ENCODE measurements at places on chromosomes 6 and 20. TPM values are rescaled to one million over a fixed set of nuclear protein-coding genes. Genes with fewer than 3 reads are reported as not detected.
A peak's percentile ranks its signal among the peaks of the same experiment; 100 is the strongest.

The MCM8 gene
- 6.4 TPM for total RNA-seq

DNA sequence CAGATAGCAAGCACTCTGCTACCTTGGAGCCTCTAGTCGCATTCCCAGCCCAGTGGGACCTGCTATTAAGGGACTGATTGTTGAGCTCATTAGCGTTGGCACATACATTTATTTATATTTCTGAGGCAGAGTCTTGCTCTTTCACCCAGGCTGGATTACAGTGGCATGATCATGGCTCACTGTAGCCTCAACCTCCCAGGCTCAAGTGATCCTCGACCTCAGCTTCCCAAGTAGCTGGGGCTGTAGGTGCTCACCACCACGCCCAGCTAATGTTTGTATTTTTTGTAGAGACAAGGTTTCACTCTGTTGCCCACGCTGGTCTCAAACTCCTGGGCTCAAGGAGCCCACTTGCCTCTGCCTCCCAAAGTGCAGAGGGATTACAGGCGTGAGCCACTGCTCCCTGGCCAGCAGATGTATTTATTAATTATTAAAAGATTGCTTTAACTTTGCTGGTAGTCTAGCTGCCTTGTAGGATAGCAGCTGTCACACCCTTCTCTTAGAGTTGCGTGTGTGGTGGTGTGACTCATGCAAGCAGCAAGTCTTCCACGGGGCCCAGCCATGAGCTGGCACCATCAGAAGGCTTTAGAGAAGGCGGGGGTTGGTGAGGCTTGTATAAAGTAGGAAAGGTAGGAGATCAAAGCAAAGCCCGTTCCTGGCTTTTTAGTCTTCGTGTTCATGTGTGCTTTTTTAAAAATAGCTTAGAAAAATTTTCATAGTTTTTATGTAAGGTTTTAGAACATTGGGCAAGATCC is 16.5 kb downstream of the ACTR5 start:
- peak; percentile 97 for DNase-seq

- no peak for DNase-seq
Observed at GRCh38 chr6:4506223-4506622, 270.0 kb upstream of the CDYL start.

DNA sequence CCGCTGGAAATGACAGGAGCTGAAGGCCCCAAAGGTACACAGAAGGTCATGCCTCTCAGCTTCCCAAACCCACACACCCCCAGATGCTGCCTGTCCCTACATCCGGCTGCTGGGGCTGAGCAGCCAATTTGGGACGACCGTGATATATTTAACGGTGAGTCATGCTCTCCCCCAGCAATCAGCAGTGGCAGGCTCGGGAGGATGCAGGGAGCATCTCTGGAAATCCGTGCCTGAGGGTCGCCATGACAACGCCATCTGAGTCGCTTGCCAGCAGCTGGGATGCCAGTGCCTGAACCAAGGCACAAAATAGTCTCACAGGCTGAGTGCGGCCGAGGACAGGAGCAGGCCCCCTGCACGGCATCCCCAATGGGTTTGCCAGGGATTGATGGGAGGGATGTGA is 57.9 kb downstream of the KCNB1 start:
- peak; percentile 15 for DNase-seq

The NFATC2 gene
- 0.51 TPM for total RNA-seq

DNA sequence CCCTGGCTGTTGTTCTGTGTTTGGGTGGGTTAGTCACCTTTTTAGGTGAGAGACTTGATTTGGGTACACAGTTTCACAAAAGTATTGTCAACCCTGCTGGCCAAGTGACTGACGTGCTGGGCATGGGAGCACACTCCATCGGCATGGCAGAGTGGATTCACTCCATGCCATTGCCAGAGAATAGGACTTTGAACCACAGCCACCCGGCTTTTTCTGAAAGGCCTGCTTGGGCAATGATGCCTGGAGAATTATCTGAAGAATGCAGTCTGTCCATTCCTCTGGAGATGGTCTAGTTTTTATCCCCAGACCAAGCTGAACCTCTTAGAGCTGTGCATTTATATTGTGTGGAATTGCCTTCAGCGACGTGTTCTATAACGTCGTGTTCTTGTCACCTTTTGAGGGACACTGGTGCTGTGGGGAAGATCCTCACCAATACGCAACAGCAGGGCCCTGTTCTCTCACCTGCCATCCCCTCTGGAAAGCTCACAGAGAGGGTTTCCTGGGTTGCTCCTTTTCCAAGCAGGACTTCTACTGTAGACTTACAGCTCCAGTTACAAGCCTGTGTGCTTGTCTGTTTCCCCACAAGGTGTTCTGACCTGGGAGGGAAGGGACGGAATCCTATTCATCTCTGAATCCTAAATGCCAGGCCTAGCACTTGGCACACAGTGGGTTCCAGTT is 183.4 kb upstream of the AKAP12 start:
- no peak for DNase-seq

The COL11A2 gene
- total RNA-seq: 0.25 TPM

The LRRN4 gene
- not detected for total RNA-seq

- no peak for DNase-seq
Observed at GRCh38 chr20:12179692-12180091, 262.0 kb downstream of the BTBD3 start.

GRCh38 chr6:21608601-21609000 is 15.1 kb downstream of the SOX4 start:
- no peak for DNase-seq

The PGC gene
- total RNA-seq: not detected

- DNase-seq: no peak
Observed at GRCh38 chr6:106048336-106048735, 37.8 kb upstream of the PRDM1 start.

DNA sequence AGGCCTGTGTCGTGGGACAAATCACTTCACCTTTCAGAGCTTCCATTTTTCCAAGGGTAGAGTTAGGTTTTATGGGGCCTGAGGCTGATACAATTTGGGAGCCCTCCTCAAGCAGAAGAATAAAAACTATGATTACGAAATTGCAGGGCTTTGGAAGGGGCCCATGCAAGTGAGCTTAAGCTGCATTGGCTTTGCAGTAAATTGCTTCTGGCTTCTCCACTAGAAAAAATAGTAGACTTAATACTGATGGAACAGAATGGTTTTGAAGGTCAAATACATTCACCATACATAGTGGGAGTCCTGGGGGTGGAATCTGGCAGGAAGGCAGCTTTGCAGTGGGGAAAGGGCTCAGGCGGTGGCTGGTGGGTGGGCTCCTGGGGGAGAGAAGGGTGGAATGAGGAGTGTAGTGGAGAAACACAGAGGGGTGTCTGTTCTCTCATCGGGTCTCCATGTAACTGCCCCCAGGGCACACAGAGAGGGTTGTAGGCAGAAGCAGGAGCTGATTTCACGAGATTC is 55.9 kb upstream of the RNF24 start:
- no peak for DNase-seq

The LY6G6F gene
- not detected for total RNA-seq

DNA sequence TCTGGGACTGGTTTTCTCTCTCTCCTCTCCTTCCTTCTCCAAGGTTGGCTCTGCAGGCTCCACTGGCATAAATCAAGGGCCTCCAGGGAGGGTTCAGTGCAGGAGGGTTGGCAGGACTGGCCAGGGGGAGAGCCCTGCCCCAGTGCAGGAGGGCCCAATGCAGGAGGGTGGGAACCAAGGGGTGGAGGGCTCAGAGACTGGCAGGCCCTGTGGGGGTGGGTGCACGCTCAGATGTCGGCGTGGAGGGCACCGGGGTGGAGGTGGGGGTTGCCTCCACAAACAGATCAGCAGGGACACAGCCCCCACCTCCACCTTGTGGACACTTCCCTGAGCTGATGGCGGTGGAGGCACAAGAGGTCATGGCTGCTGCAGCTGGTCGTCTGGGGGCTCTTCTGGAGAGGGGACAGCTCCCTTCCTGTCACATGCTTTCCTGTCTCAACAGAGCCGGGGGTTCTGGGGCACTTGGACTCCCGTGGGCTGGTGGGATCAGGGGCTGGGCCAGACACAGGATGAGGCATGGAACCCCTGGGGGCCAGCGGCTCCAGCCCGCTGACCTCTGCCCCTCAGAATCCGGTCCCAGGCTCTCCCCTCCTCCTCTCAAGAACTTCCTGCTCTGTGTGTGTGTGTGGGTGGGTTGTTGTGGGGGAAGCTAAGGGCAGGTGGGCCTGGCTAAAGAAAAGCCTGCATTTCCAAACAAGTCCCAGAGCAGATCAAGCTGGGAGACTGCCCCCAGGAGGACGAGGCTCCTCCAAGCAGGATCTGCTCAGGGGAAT is 2.7 kb upstream of the ABHD16B start:
- DNase-seq: peak; percentile 24

DNA sequence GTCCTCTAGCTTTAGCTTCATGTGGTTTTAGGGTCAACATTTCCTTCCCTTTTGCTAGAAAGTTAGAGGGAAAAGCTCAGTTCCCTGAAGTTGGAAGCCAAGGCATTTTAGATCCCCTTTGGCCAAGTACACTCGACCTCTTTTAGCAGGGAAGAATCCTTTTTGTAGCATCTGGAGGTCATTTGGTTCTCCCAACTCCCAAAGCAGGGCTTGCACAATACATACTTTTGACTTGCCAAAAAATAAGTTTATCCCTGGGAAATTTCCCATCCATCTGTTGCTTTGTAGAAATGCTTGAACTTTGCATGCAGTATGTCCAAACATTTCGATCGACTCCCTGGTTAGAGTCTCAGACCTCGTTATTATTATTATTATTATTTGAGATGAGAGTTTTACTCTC is 4.6 kb upstream of the EDEM2 start:
- DNase-seq: peak; percentile 55

The PPIL6 gene
- 3.7 TPM for total RNA-seq
